Lung (tissue), 17 donors: ENCODE measurements at places on chromosomes 11 and 22. TPM values are rescaled to one million over a fixed set of nuclear protein-coding genes. Genes with fewer than 3 reads are reported as not detected.

MYO7A gene
- 1.8 TPM for polyA plus RNA-seq

MPZL3 gene
- 9.9 TPM for polyA plus RNA-seq

RIC3 gene
- polyA plus RNA-seq: 2.0 TPM

FAM227A gene
- polyA plus RNA-seq: 2.1 TPM

SCGB1A1 gene
- polyA plus RNA-seq: 2,989 TPM

ATM gene
- 17.0 TPM for polyA plus RNA-seq

ZBTB16 gene
- 21.4 TPM for polyA plus RNA-seq

ATP6V1E1 gene
- polyA plus RNA-seq: 109 TPM

OR51B2 gene
- not detected for polyA plus RNA-seq

L3MBTL2 gene
- polyA plus RNA-seq: 18.0 TPM

OR51M1 gene
- not detected for polyA plus RNA-seq

HEPN1 gene
- not detected for polyA plus RNA-seq

AIFM3 gene
- polyA plus RNA-seq: 3.6 TPM
